ENCODE measurements at places on chromosomes 6 and 20. TPM values are rescaled to one million over a fixed set of nuclear protein-coding genes. Genes with fewer than 3 reads are reported as not detected.
A peak's percentile ranks its signal among the peaks of the same experiment; 100 is the strongest.

DNA sequence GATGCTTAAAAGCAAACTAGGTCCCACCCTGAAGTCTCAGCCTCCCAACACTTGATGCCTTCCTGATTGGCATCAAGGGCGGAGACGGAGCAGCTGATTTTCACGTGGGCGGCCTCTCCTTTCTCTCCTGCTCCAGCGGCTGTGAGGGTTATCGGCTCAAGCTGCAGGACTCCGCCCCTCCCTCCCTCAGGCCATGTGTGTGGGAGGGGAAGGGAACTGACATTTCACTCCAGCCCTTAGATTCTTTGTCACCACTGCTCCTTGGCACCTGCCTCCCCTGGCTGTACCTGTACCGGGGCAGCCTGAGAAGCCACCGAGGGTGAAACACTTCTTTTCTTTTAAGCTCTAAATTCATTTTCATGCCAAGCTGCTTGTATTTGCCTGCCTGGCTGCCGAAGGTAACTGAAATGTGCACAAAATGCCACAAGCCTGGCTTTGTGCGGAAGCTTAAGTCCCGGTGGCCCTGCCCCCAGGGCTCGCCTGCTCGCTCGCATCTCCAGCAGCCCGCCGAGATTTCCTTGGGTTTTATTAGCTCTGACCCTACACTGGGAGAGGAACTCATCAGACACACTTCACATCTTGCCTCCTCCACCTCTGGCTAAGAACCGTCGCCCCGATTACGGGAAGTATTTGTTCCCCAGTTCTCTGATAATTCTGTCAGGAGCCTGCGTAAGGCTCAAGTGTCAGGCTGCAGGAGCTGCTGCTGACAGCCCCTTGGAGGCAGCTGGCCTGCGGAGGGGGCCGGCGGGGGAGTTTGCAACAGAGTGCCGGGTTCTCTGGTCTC, 9.6 kb upstream of the CPNE5 start:
- peak; percentile 80 for DNase-seq

The ZC2HC1B gene
- not detected for total RNA-seq

The SRSF12 gene
- total RNA-seq = 0.24 TPM

DNA sequence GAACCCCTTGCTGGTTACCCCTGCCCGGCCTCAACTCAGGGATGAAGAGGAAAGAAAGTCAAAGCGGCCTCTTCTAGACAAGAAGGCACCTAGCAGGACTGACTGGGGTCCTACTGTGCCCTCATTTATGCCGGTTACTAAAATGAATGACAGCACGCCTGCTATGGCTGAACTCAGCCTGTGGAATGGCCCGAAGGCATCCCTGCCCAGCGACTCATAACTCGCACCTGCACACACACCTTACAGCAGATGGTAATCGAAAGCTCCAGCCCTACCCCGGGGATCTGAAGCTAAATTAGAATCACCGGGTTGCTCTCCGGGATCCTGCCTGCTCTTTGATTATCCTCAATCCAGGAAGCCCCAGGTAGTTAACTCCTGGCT, 747 bp upstream of the TXNDC5 start:
- no peak for DNase-seq

The IPCEF1 gene
- total RNA-seq = 2.0 TPM

The POU3F2 gene
- not detected for total RNA-seq

DNA sequence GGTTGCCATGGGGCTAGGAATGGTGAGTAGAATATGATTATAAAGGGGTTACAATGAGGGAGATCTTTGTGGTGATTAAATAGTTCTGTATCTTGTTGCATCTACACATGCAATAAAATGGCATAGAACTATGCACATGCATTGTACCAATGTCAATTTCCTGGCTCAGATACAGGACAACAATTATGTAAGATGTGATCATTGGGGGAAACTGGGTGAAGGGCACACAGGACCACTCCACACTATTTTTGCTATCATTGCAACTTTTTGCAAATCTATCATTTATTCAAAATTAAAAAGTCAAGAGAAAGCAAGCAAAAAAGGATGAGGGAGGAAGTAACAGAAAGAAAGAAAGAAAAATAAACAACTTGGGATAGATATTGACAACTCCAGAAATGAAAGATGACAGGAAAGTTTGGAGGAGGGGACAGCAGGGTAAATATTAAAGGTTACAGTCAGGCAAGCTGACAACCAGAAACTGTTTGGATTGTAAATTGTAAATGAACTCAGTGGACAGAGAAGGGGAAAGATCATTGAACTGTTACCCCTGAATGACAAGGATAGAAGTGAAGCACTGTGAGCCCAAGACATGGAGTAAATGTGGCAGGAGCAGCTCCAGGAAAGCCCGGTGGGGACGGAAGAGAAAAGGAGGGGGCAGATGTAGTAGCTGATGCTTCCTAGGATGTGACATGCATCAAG, 499.6 kb upstream of the JARID2 start:
- DNase-seq = no peak

- no peak for DNase-seq
Observed at GRCh38 chr6:2611092-2611491, 139.6 kb downstream of the MYLK4 start.

The HLA-F gene
- total RNA-seq = 32.6 TPM

DNA sequence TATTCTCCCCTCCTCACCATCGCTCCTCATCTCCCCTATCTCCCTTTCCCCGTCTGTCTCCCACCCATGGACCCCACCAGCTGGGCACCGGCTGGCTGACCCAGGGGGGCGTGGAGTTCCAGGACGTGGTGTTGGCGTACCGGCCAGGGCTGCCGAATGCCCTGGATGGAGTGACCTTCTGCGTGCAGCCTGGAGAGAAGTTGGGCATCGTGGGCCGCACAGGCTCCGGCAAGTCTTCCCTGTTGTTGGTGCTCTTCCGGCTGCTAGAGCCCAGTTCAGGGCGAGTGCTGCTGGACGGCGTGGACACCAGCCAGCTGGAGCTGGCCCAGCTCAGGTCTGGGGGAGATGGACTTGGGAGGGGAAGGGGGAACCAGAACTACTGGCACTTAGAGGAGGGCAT, 7.7 kb downstream of the DLK2 start:
- DNase-seq = no peak

The UTRN gene
- 69.2 TPM for total RNA-seq

DNA sequence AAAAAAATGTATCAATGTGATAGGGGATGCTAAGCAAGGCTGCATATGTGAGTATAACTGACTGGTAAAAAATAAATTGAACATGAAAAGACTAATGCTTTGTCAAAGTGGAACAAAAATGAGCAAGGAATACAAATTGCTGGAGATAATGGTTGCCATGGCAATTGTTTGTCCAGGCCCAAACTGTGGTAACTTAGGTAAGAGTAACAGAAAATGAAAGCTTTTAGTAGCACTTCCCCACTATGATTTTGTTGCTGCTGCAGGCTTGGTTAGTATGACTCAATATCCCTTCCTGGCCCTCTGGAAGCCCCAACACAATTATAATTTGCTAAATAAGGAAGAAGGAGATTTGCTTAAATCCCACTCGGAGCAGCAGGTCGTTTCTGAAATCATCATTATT, 577.1 kb downstream of the DOK5 start:
- no peak for DNase-seq

- DNase-seq = no peak
Observed at GRCh38 chr6:143674483-143675381, 3.0 kb upstream of the PHACTR2 start.

GRCh38 chr6:81769824-81770223, 17.3 kb upstream of the TENT5A start:
- no peak for DNase-seq

DNA sequence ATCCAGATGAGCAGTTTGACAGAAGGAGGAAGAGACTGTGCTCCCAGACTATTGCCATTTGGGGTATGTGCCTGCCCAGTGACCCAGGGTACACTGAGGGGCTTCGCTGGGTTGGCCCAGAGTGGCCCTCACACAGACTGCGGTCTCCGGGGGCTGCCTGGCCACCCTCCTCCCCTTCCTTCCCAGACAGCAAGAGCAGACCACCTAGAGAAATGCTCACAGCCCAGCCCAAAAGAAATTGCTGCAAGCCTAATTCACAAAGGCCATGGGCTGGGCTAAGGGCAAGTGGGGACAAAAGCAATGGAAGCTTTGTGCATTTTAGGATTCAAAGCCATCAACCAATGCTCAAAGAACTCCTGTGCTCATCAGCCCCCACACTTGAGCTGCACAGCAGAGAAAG, 277.6 kb downstream of the CDC5L start:
- no peak for DNase-seq

DNA sequence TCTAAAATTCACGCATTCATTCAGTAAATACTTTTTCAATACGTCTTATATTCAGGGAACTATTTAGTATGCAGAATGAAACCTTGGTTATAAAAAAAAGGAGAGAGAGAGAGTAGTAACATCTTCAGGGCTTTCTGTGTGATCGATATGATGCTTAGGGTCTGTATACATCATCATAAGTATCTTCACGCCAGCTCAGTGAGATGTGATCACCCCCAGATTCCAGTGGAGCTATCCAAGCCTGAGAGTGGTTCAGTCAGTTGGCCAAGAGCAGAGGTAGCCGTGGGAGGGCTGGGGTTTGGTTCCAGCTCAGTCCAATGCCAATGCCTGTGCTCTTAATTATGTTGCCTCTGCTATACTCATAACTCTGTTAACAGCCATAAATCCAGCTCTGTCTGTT, 8.6 kb downstream of the CD83 start:
- DNase-seq = no peak

DNA sequence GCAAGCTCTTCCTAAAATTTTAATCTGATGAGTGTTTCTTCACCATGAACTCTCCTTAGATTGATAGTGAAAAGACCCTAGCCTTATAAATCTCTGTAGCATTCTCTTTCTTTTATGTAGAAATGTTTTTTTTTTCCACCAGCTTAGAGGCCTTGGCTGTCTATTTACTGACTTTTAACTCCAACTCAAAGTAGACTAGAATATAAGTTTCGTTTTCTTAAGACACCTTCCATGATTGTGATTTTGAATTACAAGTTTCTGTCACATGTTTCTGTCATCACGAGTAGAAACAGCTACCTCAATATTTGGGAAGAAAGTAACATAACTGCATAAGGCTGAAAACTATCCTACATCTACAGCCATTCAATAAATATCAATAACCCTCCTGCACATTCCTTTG, 17.8 kb downstream of the ADGRF4 start:
- no peak for DNase-seq

DNA sequence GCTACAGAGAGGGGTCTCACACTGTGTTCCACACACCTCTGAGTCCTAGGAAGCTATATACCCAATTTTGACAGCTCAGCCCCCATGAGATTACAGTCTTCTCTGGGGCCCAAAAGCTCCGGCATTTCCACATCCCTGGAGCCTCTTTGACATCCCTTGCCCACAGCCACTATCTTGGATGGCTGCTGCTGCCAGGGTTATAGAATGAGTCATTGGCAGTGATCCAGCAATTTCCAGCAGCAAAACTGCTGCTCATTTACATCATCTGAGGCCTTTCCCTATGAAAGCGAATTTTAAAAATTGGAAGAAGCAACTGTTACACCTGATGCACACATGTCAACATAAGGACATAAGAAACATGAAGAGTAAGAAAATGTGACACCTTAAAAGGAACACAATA, 590.7 kb downstream of the MEI4 start:
- DNase-seq = no peak

- DNase-seq = no peak
Observed at GRCh38 chr6:158068893-158069799, 87.5 kb downstream of the SYNJ2 start.

DNA sequence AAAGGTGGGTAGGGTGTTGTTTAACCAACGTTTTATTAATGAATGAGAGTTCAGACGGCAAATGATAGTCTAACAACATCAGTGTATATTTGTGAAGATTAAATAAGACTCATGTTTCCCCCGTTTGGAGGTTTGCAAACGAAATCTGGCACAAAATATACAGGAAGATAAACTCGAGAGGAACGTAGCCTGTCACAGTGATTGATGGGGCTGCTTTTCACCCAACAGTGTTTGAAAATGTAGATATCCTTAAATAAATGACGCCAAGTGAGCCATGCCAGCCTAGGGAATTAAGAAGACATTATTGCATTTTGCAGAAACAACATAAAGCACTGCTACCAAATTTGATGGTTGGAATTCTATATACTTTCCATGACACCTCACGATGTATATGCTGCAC, 696.5 kb upstream of the FLRT3 start:
- DNase-seq = no peak

The MAP3K4 gene
- total RNA-seq = 49.0 TPM

DNA sequence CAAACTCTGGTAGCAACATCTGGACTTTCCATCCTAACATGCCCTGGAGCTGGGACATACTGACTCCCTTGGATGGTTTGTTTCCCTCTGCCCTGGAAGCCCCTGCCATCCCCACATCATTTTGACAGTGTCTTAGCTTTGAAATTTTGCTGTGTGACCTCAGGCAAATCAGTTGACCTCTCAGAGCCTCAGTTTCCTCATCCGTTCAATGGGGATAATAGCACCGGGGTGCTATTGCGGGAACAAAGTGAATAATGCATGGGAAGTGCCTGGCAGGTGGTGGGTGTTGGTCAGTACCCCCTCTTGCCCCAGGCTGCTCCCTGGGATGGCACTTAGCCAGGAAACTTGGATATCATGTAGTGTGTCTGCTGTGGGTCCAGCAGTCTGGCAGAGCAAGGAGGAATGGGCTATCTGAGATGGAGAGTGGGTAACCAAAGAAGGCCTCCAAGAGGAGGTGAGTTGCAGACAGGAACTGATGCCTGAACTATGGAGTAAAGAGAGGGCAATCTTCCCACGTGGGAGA, 88.6 kb downstream of the MRPL14 start:
- no peak for DNase-seq

The LBP gene
- total RNA-seq = 0.16 TPM

The PDE7B gene
- 18.7 TPM for total RNA-seq

The FABP7 gene
- not detected for total RNA-seq

DNA sequence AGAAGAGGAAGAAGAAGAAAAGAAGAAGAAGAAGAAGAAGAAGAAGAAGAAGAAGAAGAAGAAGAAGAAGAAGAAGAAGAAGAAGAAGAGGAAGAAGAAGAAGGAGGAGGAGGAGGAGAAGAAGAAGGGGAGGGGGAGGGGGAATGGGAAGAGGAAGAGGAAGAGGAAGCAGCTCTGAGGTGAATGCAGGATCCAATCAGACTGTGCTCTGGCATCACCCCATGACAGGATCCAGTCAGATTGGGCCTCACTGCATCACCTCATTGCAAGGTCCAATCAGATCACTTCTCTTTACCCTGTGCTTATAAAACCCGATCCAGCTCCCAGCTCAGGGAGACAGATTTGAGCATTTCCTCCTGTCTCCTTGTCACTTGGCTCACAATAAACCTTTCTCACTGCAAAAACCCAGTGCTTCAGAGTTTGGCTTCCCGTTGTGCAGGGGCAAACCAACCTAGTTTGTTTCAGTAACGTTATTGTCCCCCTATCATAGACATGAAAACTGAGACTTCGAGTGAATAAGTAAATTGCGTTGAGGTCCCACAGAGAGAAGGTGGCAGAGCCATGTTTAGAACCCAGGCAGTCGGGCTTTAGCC, 28.6 kb upstream of the YWHAB start:
- DNase-seq = no peak

- no peak for DNase-seq
Observed at GRCh38 chr6:89818977-89819335, 638 bp downstream of the MDN1 start.

Measured in Right ventricle myocardium inferior (tissue), 1 donor.